ENCODE measurements at places on chromosomes 4 and X.

- no peak for DNase-seq
These were observed 137.4 kb downstream of the BMP15 start for GRCh38 chrX:51047950-51048349.

DNA sequence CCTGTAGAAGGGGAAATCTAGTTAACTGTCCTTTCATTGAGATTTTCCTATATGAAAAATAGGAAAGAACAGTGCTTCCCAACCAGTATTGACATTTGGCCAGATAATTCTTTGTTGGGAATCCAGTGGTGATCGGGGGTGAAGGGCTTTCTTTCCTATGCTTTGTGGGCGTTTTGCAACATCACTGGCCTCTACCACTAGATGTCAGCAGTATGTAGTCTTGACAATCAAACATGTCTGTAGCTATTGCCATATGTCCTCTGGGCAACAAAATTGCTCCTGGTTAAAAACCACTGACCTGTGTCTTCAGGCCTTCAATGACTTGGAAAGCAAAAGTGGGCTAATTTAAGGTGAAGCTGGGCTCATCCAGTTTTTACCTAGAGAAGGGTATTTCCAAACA is 658.5 kb downstream of the DACH2 start:
- DNase-seq = no peak

DNA sequence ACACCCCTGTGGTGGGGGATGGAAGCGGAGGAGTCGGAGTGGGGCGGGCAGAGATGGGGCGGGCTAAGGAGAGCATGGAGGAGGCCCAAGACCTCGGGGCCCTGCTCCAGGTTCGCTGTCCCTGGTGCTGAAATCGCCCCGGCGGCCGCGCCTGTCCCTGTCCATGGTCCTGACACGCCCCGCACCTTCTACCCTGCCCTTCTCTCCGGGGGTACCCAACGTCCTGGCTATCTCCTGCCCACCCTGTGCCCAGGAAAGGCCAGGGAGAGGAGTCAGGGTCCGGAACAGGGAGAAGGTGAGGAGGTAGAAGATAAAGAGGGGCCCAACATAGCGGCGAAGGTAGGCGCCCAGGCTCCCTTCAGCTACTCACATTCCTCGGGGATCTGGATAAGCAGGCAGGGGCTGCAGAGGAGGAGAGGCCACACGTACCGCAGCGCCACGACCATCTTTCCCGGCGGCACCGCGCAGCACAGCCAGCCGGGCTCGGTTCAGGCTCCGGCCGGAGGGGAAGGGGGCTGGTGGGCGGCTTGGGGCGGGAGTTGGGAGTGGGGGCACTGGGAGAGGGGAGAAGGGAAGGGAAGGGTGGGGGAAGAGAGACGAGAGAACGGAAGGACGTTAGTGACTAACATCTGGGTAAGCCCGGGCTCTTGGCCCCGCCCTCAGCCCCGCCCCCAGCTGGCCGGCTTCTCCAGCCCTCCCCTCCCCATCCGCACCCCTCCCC is 10.4 kb downstream of the L1CAM start:
- no peak for DNase-seq

DNA sequence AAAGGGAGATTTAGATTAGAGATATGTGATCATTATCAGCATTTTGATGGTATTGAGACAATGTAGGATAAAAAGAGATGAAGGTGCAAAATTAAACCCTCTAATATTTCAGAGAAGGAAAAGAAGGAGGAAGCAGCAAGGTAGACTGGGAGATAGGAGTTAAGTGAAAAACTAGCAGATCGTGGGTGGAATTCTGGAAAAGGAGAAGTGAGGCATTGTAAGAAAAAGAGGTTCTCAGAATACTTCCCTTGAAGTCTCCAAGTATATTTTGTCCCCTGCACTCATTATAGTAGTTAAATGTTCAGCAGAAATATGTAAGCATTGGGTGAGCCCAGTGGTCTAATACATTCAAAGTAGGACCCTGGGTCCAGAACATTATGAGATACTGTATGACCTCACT is 30.3 kb downstream of the COPS4 start:
- no peak for DNase-seq

DNA sequence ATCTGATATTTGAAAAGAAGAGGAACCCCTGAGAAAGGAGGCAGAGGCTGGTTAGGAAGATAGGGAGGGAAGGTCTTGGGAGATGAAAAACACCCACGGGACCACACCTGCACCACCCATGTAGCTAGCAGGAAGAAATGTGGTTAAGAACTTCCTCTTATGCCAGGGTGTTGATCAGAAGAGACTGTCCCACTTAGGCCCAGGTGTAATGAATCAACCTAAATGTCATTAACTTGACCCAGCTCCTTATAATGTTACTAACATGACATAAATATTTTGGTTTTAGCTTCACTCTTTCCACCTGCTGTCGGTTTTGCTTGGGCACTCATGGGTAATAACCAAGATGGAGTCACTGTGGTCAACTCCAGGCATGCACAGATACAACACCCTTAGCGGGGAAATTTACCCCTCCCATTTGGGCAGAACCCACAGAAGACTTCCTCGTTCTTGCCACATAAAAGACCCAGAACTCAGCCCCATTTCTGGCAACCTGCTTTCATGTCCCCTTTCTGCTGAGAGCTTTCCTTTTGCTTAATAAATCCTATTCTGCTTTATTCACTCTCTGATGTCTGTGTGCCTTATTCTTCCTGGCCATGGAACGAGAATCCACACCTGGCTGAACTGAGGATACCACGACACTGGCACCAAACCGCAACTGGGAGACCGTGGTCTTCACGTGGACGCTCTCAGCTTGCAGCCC is 46.8 kb downstream of the ZNF141 start:
- DNase-seq = no peak

GRCh38 chr4:172786039-172786792 is 382.4 kb upstream of the GALNT7 start:
- DNase-seq = no peak

DNA sequence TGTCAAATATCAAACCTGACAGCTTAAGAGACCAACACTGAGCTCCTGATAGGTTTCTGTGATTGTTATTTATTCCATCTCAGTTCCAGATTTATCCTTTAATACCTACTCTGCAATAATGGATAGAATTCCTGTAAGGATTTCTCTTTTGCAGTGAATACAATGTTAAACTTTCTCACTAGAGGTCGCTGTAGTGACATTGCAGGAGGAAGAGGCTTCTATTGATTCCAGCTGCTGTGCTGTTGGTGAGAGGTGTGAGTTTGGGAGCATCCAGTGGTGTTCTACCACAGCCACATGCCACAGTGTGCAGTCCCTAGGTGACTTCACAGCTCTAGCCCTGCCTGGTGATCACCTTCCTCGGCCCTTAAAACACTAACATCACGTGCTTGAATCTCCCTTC is 34.6 kb upstream of the DCAF8L2 start:
- no peak for DNase-seq

GRCh38 chr4:134677209-134677814 is 475.7 kb upstream of the PABPC4L start:
- no peak for DNase-seq

GRCh38 chr4:41644288-41644914 is 104.1 kb downstream of the PHOX2B start:
- peak; percentile 86 for DNase-seq

GRCh38 chrX:94850811-94851210 is 1176.8 kb downstream of the FAM133A start:
- DNase-seq = no peak

GRCh38 chr4:119517361-119518229 is 111.0 kb downstream of the PDE5A start:
- no peak for DNase-seq

- no peak for DNase-seq
These were observed 662.0 kb upstream of the FRG1 start for GRCh38 chr4:189278597-189279165.

DNA sequence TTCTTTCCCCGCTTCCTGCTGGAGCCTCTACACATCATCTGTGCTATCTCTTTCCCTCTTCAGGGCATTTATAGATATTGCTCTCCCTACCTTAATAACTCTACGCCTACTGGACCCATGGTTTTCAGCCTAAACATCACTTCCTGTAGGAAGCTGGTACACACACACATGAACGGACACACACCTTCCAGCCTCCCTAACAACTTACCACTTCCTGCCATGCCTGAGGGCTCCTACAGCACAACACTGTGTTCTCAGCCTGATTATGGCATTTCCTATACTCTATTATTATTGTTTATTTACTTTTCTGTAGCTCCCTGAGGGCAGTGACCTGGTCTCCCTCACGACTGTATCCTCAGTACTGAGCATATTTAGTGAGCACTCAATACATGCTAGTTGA is 163.6 kb upstream of the MAP3K15 start:
- no peak for DNase-seq

DNA sequence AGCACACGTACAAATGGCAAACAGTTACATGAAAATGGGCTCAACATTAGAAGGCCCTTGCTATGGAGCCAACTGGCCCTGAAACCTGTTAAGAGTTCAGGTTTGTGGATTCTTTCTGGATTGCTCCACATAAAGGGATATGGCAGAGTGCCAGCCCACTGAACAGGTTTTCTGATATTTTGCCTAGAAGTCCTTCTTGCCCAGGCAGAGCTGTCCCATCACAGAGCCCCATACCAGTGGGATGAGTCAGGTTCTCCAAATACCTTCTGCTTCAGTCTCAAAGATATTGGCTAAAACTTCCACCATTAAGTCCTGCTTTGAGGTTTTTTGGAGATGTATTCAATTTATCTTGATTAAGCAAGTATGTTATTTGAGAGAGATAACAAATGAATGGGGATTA is 146.8 kb upstream of the IL1RAPL2 start:
- DNase-seq = no peak

DNA sequence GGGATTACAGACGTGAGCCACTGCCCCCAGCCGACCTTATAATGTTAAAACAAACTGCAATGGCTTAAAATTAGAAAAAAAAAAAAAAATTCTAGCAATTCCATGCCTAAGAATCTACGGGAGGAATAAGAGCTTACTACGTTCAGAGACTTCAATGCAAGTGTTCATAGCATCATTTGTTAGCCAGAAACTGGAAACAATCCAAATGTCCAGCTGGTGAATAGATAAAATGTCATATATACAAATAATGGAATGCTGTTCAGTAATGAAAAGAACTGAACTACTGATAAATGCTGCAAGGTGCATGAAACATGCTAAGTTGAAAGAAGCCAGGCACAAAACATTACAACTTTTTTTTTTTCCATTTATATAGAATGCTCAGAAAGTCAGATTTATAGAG is 5.3 kb downstream of the EXOSC9 start:
- DNase-seq = no peak

- no peak for DNase-seq
These were observed 28.0 kb upstream of the GLRA2 start for GRCh38 chrX:14501327-14501726.

GRCh38 chrX:20374450-20374849 is 107.7 kb upstream of the RPS6KA3 start:
- DNase-seq = no peak

Data from ascending aorta (tissue), 2 donors.